ENCODE measurements at places on chromosomes 4 and X.

GRCh38 chr4:138161351-138161750, 80.8 kb downstream of the SLC7A11 start:
- DNase-seq = no peak

DNA sequence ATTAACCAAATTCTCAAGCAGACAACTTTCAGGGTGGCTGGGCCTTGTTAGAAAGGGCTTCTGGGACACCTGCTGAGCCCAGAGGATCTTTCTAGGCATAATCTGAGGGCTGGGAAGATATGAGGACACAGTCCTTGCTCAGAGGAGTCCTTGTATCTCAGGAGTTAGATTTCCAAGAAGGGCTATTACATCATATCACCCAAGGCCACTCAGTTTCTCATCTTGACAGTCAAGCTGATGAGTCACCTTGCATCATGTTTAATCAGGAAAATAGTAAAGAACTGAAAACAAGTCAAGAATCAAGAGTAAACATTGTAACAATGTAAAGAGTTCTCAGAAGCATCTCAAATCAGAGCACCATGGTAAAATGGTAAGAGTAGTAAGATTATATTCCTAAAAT, 4.0 kb downstream of the PCYT1B start:
- no peak for DNase-seq

DNA sequence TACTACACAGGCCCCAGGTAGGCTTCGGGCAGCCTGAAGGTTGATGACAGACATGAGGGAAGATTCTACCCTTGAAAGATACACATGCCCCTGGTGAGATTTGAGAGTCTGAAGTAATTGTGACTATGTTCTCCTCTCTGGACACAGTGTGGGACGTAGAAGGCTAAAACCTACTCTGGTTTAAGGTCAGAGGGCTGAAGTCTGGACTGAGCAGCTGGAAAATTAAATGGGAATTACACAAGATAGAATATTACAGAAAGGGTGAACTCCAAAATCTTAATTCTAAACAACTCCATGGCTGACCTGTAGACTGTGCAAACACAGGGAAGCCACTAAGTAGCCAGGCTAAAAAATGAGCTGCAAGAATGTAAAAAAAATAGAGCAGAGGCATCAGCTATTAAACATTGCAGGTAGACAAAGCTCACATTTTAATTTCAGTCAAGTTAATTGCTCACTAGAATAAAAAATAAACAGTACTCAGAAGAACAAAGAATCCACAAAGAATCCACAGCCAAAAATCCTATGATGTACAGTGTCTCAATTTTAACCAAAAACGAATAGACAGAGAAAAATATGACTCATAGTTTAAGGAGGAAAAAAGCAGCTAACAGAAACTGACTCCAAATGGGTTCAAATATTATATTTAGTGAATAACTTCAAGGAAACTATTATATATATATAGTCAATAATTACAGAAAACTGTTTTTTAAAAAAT, 170.4 kb downstream of the PCDH18 start:
- DNase-seq = no peak

DNA sequence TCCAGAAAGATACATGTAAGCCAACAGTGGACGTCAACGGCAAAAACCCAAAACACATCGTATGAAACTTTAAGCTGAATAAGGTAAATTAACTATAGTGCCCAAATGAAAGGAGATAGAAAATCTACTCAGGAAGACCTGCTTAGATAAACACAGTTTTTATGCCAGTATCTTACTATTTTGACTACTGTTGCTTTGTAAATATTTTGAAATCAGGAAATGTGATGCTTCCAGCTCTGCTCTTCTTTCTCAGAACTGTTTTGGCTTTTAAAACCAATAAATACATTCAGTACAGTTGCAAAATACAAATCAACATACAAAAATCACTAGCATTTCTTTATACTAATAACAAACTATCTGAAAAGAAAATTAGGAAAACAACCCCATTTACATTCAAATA, 83.8 kb downstream of the SMARCA5 start:
- DNase-seq = no peak

DNA sequence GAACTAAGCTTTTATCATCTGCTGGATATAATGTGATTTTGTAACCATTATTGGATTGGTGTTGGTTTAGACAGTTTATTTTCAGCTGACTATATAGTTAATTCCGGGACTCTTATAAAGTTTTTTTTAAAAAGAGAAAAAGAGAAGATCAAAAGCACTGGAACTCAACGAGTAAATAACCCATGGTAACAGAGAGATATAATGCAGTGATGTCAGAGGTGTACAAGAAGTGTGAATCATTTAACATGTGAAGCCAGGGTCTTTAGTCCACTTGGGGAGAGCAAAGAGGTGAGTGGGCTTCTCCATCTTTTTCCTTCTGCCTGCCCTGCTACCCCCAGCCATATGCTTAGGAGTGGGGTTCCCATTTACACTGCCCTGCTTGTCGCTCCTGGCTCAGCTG, 3.2 kb downstream of the TMEM165 start:
- DNase-seq = no peak

- no peak for DNase-seq
Measured at GRCh38 chr4:78601013-78601412, 49.4 kb downstream of the ANXA3 start.

DNA sequence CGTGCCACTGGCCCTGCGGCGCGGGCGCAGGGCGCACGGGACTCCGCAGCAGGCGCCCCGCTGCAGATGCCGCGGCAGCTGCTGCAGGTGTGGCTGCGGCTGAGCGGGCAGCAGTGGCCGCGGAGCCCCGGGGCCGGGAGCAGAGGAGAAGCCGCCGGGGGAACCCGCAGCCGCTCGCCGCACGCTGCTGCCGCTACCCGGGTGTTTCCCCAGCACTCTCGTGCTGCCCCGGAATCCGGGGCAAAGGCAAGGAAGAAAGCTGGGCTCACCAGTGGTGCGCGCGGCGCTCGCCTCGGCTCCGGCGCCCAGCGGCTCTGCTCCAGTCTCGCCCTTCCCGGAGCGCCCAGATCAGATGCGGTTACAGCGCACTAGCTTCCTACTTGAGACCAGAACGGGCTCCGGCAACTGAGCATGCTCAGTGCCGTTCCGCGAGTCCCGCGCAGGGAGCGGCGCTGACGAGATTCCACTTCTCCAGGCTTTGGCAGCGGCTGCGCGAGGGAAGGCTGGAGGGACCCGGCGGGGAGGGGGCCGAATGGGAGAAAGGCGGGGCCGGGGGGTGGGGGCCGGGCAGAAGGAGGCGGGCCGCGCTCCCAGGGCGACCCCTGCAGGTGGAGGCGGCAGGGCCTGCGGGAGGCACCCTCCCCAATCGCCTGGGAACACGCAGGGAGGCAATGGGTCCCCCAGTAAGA, at the start of gene APBB2:
TSS of gene APBB2 (minus strand) at position 407 of the 689 bp plus-strand sequence. CDS start 181,288 bp downstream, outside the sequence.
- DNase-seq = no peak

Measured in bone marrow (tissue), 2 donors.